ENCODE measurements at places on chromosomes 2 and 18. TPM values are rescaled to one million over a fixed set of nuclear protein-coding genes. Genes with fewer than 3 reads are reported as not detected.

DNA sequence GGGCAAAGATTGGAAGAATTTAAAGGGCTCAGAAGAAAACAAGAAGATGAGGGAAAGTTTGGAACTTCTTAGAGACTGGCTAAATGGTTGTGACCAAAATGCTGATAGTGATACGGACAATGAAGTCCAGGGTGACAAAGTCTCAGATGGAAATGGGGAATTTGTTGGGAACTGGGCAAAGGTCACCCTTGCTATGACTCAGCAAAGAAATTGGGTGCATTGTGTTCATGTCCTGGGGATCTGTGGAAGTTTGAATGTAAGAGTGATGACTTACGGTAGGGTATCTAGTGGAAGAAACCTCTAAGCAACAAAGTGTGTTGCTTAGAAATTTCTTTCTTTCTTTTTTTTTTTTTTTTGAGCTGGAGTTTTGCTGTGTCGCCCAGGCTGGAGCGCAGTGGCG lies 6.0 kb upstream of the IL1A start:
- no peak for DNase-seq

- DNase-seq: no peak
These were observed 346.2 kb downstream of the ZNF521 start for GRCh38 chr18:25005541-25006403.

DNA sequence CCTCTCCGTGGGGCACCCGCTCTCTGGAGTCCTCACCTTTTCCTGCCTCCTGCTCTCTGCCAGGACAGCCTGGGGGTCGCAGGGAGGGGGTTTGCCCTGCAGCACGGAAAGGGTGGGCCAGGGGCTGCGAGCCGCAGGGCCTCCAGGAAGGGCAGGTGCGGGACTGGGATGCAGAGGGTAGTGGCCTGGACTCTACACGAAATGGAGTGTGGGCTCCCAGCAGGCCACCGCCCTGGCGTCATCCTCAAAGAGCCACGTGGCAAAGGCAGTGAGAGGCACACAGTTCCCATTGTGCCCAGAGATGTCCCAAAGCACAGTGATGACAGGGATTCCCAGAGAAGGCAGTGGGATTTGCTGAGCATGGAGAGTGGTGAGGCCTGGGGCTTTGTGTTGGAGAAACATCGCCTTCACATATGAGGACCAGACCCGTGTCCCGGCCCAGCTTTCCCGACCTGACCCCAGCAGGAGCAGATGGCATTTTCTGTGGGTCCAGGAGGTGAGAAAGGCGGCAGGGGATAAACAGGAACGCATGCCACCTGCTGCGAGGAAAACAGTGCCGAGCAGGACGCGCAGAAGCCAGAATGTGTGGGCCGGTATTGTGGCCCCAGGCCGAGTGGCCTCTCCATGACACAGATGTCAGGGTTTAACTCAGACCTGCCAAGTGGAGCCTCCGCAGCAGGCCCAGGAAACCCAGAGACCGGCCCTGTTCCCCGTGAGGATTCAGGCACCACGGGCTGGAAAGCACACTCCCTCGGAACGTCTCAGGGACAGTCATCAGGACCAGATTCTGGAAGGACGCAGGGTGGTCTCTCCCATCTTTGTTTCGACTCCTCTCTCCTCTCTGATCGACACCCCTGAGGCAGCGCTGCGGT lies 855.5 kb upstream of the SALL3 start:
- no peak for DNase-seq

- no peak for DNase-seq
These were observed 300.2 kb downstream of the LPIN1 start for GRCh38 chr2:12046641-12047040.

Gene ZC3H15
- 63.1 TPM for total RNA-seq

- DNase-seq: no peak
These were observed 778 bp downstream of the MFSD2B start for GRCh38 chr2:24010477-24011249.

- DNase-seq: no peak
These were observed 372.0 kb downstream of the ARHGAP15 start for GRCh38 chr2:143501106-143501676.

- no peak for DNase-seq
These were observed 163.5 kb downstream of the UXS1 start for GRCh38 chr2:106030287-106031268.

Gene CRYBA2
- not detected for total RNA-seq

Data from epithelial cell of proximal tubule (primary cell).